ENCODE measurements at places on chromosomes 1 and 21.

DNA sequence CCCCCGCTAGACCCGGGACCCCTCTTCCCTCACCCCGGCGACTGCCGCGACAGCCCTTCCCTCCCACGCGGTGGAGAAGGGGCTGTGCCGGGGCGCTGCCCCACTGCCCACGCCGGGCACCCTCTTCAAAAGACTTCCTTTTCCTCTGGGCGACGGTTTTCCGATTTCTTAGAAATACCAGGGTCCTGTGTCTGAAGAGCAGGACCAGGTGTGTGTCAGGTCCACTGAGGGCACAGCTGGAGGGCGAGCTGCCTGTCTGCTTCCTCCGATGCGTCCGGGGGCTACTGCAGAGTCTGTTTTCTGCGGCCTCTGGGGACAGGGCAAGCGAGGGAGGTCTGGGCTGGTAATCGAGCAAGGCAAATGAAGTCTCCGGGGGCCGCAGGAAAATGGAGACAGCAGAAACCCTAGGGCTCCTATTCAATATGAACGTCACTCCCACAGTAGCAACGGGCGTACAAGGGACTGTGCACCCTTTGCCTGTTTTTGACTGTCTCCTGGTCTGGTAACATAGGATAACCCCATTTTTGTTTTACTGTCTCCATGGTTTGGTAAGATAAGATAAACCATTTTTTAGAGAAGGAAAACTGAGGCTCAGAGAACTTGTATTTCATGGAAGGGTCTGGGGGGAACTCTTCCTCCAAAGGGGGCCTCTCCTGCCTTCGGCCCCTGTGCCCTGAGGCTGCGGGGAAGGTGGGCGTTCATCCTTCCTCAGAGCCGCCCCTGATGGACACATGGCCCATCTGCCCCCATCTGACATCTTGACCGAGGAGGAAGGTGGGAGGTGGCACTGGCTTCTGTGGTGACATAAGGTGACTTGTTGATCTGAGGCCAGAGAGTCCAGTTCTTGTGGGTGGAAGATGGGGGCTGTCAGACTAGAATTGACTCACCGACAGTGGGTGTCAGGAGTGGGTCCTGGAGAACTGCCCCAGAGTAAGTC, 970 bp downstream of the TNFRSF1B start:
- no peak for DNase-seq

- DNase-seq = no peak
These were observed 455.1 kb upstream of the ZP4 start for GRCh38 chr1:238345837-238346236.

- no peak for DNase-seq
These were observed 30.5 kb upstream of the AHCYL1 start for GRCh38 chr1:109954041-109954512.

DNA sequence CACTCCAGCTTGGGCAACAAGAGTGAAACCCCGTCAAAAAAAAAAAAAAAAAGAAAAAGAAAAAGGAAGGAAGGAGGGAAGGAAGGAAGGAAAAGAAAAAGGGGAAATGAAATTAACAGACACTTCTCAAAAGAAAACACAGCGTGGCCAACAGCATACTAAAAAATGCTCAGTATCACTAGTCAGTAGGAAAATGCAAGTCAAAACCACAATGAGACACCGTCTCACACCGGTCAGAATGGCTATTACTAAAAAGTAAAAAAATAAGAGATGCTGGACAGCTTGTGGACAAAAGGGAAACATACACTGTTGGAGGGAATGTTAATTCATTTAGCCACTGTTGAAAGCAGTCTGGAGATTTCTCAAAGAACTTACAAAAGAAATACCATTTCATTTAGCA, 369.5 kb upstream of the BRINP3 start:
- DNase-seq = no peak

GRCh38 chr1:59315529-59316463, 18.9 kb downstream of the FGGY start:
- DNase-seq = no peak

DNA sequence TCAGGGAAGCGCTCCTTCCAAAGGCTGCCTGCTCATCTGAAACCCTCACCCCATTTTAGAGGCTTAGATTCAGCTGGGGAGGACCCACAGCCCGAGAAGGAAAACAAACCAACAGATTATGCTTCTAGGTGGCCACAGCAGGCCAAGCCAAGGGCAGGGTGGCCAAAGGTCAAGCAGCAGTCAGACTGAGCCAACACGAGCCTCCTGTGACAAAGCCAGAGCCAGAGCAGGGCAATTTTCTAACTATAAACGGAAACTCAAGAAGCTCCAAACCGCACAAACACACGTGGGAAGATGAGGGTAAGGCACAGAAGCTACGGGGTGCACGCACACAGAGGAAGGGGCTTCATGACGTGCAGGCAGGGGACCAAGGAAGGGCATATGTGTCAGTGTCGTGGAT, 64.1 kb downstream of the PLEKHA6 start:
- DNase-seq = no peak

DNA sequence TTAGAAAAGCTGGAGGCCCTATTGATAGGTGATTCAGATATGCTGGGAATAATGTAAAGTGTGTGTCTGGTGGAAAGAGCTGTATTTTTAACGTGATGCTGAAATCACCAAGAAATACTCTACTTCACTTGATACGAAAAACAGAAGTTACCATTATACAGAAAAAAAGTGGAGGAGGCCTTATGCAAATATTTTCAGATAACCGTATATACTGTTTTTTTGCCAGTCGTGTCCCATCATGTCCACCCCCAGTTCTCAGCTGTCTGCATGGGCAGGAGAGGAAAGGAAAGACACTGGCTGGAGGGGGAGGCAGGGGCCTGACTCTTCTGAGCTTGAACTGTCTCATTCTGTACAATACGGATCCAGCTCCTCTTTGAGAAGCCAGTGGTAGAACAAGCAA, 51.1 kb downstream of the KCNJ6 start:
- DNase-seq = no peak

DNA sequence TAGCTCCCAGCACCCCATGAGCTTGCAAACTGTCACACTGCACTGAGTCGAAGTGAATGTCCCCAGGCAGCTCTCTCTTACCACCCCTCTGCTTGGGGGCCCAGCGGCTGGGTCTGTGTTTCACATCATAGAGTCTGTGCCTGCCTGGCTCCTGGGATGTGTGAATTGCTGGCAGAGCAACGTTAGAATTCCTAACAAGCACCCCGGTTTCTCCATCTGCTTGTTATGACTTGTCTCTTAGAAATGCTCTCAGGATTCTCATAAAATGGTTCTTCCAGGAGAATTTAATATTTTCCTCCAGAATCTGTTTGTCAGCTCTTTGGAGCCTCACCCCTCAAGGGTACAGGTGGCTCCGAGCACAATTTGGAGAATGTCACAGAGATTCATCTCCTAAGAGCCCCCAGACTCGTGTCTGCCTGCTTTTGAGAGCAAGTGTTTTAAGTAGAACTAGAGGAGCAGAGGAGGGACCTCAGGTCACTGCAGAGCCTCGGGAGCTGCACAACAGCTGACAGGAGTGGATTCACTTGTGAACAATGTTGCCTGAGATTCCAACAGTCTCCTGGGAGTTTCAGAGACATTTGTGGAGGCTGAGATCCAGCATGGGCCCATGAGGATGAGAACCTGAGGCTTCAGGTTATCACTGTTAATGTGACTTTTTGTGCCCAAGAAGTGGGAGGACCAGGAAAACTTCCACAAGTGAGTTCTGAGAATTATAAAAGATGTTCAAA, 131.5 kb downstream of the KCNJ6 start:
- DNase-seq = no peak

GRCh38 chr1:157193702-157194391, 55.7 kb upstream of the ETV3 start:
- DNase-seq = no peak

DNA sequence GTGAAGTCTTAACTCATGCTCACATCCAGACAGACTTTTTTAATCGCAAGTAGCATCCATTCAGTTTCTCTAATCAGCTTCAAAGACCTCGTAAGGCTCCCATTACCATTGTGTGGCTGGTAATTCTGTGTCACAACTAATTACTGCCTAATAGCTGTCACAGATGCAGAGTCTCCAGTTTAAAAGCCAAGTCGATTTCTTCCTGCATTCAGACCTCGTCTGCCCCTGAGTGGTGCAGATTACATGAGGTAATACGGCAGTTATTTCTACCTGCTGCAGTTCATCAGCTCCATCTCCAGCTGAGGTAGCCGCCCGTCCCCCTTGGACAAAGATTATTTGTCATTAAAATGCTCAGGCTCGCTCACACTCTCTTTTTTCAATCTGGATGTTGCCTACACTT, 34.4 kb upstream of the OLIG2 start:
- DNase-seq = no peak

GRCh38 chr1:214290424-214291037, 9.6 kb downstream of the SMYD2 start:
- DNase-seq = no peak

DNA sequence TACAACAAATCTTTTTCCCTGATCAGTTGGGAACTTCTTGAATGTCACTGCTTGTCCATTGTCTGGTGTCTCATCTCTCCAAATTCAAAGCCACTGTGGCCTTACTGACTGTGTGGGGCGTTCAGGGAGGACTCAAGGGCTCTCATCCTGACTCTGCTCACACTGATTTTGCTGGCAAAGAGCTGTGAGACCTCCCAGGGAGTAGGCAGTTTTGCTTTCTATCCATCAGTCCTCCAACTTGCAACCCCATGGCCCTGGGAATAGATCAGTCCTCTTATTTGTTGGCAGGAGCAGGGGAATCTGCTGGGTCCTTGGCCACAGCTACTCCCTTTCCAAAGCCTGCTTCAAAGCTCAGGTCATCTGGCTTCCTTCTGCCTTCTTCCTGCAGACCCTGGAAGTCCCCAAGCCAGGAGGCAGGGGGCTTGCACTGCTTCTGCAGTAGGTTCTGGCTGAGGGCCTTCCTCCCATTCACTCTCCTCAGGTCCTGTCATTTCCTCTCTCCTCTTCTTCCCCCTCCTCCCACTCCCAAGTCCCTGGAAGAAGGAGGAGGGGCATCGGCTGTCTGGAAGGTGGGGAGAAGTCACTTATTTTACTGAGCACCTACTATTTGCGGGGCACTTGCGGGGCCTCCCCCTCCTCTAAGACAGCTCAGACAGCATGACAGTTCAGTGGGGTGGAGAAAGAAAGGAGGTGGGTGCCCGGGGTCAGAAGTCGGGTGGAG, 876 bp upstream of the NAV1 start:
- DNase-seq = no peak

- DNase-seq = no peak
These were observed 24.5 kb downstream of the RAB7B start for GRCh38 chr1:205978676-205979075.

GRCh38 chr21:29245104-29245643, 53.5 kb upstream of the BACH1 start:
- DNase-seq = no peak

GRCh38 chr1:214402613-214403083, 121.7 kb downstream of the SMYD2 start:
- DNase-seq = no peak

GRCh38 chr1:57329001-57329527, 94.8 kb downstream of the DAB1 start:
- DNase-seq = no peak

DNA sequence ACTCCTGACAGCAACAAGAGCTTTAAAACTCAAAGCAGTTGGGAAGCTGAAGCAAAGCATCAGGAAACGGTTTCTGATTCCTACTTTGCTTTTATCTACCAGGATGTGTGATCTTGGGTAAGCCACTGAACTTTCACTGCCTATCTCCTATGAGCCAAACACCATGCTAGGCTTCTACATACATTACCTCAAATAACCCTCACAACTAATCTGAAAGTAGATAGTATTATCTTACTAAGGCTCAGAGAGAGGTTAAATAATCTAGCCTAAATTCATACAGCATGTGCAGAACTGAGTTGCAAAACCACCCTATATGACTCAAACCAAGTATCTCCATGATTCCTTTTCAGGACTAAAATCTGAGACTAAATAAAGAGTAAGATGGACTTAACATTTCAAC, 83.8 kb downstream of the EVI5 start:
- no peak for DNase-seq

DNA sequence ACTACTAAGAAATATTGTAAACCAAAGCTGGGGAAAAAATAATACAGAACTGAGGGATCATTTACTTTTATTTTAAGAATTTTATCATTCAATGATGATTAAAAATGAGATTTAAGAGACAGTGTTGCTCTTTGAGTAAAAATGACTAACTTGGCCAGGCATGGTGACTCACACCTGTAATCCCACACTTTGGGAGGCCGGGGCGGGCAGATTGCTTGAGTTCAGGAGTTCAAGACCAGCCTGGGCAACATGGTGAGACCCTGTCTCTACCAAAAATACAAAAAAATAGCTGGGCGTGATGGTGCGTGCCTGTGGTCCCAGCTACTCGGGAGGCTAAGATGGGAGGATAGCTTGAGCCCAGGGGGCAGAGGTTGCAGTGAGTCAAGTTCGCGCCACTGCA, 21.8 kb upstream of the PLEKHO1 start:
- no peak for DNase-seq

- no peak for DNase-seq
These were observed 12.1 kb downstream of the NDUFV3 start for GRCh38 chr21:42905195-42905594.

DNA sequence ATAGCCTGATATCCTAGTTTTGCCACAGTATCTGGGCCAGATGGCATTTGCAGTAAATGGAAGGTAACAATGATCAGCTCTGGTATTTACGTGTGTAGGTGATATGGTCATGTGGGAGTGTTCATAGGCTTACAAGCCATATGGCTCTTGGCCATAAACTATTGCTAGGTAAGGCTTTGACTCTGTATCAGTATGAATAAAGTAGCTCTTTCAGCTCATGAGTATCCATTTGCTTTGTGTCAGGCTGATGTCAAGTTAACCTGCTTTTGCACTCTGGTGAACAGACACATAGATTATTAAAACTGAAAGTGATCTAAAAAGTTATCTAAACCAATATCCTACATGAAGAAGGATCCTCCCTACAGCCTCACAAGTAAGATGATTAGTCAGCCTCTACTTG, 69.0 kb downstream of the DDR2 start:
- DNase-seq = no peak

- DNase-seq = no peak
These were observed 143.5 kb downstream of the DMRTA2 start for GRCh38 chr1:50279622-50280330.

- no peak for DNase-seq
These were observed 126.7 kb upstream of the POU3F1 start for GRCh38 chr1:38173157-38173831.

GRCh38 chr1:111332190-111332589, 41.5 kb downstream of the CHIA start:
- DNase-seq = no peak

- DNase-seq = no peak
These were observed 85.4 kb upstream of the SLC25A33 start for GRCh38 chr1:9453779-9454418.

DNA sequence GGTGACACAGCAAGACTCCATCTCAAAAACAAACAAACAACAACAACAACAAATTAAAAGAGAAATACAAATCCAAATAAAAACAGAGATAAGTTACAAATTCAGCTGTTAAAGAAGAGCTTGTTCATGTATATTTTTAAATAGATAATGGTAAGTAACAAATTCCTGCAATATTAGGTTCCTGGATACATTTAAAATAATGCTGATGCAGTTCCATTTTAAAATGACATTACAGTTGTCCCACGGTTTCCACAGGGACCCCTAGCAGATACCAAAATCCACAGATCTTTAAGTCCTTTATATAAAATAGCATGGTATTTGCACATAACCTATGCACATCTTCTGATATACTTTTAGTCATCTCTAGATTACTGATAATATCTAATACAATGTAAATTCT, 61.5 kb downstream of the ABL2 start:
- DNase-seq = no peak

GRCh38 chr1:202688401-202688800, 21.9 kb downstream of the SYT2 start:
- DNase-seq = no peak

GRCh38 chr1:110690709-110691365, 16.1 kb upstream of the KCNA3 start:
- DNase-seq = no peak

- no peak for DNase-seq
These were observed 68.3 kb upstream of the TARDBP start for GRCh38 chr1:10943991-10944730.
